ENCODE measurements at places on chromosomes 6 and 20. TPM values are rescaled to one million over a fixed set of nuclear protein-coding genes. Genes with fewer than 3 reads are reported as not detected.

DNA sequence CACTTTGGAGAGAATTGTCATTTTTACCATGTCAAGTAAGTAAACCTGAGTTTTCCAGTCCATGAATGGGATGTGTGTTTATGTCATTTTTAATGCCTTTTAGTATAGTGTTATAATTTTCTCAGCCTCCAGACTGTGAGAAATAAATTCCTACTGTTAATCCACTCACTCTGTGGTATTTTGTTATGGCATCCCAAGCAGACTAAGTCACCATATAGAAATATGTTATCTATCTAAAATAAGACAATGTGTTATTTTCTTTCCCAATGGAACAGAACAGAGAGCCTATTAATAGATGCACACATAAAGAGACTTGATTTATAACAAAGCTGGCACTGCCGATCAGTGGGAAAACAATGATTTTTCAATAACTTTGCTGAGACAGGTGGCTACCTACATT, 70.2 kb upstream of the SLC4A11 start:
- no peaks in the 10 kb centered on the region for H3K4me1 ChIP-seq
- H3K27me3 ChIP-seq: no peaks in the 10 kb centered on the region
- no peaks in the 10 kb centered on the region for H3K36me3 ChIP-seq

The DAAM2 gene
- total RNA-seq: 13.6 TPM

GRCh38 chr6:33195304-33196165, 3.3 kb upstream of the COL11A2 start:
- H3K4me1 ChIP-seq: peaks cover 1% of the 10 kb centered on the region
- H3K4me3 ChIP-seq: no peak overlapping the region

The EPB41L2 gene
- 218 TPM for total RNA-seq

GRCh38 chr6:145547594-145548335, 187.6 kb downstream of the EPM2A start:
- H3K27ac ChIP-seq: no peak overlapping the region
- no peaks in the 10 kb centered on the region for H3K27me3 ChIP-seq
- H3K4me3 ChIP-seq: no peak overlapping the region
- no peaks in the 10 kb centered on the region for H3K4me1 ChIP-seq
- H3K36me3 ChIP-seq: no peaks in the 10 kb centered on the region

All from ovary (tissue), 10 donors.